Activated CD4-positive, alpha-beta T cell treated with anti-CD3 and anti-CD28 coated beads, Interleukin-2, amount 50 U/mL, for 16 hours (primary cell): ENCODE measurements at places on chromosomes 7 and 10.

DNA sequence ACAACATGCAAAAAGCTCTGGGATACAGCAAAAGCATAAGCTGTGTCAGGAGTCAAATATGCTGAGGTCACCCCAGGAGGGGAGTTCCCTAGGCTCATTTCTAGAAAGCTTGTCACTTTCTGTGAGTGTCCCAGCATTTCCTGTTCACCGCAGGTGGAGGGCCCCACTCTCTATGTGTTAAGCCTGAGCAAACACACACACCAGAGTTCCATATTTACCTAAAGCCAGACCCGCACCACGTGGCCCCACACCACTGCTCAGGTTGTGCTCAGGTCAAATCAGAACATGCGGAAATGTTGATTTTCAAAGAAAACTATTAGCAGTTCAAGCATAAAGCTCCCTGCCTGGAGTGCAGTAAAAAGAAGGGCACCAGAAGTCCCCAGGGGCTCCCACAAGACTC is 259.6 kb upstream of the PPP2R2D start:
- DNase-seq = peak; percentile 82

- DNase-seq = no peak
Observed at GRCh38 chr10:30709700-30710358, 80.3 kb upstream of the LYZL2 start.

DNA sequence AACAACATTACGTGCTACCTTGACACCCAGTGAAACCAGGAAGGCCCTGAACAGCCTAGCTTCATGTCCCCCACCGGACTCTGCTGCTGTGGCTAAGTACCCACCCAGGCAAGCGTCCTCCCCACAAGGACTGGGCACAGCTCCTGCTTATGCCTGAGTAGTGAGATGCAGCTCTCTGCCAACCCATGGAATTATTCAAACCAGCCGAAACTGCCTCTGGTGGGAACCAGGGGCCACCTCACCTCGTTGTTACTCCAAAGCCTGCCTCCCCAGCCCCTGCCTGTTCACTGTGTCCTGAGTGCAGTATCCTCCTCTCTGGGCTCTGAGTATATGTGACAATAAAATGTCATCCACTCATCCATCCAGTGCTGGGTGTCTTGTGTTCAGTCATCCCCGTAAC is 52.4 kb downstream of the CAMK2B start:
- DNase-seq = no peak

DNA sequence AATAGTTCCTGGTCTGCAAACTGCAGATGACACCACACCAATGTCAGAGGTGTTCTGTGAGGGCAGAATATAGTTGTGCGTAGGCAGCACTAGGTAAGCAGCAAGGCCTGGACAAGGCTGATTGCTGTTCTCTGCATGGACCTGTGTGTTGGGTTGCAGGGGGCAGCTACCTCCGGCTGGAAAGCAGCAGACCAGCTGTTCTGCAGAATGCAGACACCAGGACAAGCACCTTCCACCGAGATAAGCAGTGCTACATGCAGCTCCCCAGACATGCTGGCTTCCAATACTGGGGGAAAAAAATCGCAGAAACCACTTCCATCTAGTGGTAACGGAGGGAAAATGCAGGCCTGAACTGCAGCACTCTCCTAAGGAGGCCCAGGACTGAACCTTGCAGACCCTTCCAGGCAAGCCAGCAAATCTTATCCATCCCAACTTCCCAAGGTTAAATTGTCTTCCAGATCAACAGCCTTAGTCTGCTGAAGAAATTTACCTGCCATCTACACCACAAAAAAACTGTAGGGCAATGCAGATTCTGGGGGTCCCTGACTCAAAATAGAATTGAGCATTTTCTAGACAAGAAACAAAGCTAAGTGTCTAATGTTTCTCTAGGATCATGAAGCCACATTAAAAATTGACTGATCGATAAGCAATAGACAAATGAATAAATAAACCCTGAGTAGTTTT is 50.5 kb upstream of the COBL start:
- DNase-seq = peak; percentile 25

DNA sequence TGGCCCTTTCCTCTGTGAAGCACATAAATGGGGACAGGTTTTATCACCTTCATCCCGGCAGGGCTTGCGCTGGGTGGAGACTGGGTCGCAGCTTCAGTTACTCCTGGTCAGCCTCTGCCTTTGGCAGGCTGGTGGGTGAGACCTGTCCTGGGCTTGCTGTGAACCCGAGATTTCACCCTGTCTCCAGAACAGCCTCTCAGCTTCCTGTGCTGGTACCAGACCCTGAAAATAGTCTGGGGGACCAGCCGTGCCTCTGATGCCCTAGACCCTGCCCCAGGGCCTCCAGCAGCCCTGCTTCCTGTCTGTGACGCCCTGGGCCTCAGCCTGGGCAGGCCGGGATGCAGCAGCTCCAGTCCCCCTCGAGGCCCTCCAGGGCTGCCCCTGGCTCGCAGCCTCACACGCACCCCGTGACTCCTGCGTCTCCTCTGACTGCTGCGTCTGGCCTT is 13.2 kb upstream of the PWWP2B start:
- DNase-seq = no peak

- no peak for DNase-seq
Observed at GRCh38 chr7:539731-540411, 20.2 kb upstream of the PDGFA start.

DNA sequence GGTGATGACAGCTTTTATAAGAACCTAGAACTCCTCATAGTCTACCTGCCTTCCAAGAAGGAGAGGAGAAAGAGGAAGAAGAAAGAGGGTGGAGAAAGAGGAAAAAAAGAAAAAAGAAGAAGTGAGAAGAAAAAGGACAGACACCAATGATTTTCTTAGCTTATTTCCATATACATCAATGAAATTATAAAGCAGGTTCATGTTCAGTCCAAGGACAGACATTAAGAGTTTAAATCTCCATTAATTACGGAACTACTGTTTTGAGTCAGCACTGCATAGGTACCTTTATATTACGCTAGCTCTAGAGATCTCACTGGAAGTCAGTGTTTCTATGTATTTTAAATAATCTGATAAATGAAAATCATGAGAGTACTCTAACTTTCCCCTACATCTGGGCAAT is 309.0 kb upstream of the HGF start:
- DNase-seq = no peak

GRCh38 chr10:132893090-132893489 is 49.3 kb downstream of the CFAP46 start:
- DNase-seq = no peak
